ENCODE measurements at places on chromosomes 16 and 17. TPM values are rescaled to one million over a fixed set of nuclear protein-coding genes. Genes with fewer than 3 reads are reported as not detected.

- DNase-seq: no peak
These were observed 1.7 kb upstream of the MRPL12 start for GRCh38 chr17:81701288-81702071.

GRCh38 chr17:71184716-71185115, 936.1 kb upstream of the SOX9 start:
- no peak for DNase-seq

- DNase-seq: no peak
These were observed 20.6 kb downstream of the NPTX1 start for GRCh38 chr17:80455784-80456183.

- DNase-seq: no peak
These were observed 33.1 kb downstream of the N4BP1 start for GRCh38 chr16:48576927-48577326.

DNA sequence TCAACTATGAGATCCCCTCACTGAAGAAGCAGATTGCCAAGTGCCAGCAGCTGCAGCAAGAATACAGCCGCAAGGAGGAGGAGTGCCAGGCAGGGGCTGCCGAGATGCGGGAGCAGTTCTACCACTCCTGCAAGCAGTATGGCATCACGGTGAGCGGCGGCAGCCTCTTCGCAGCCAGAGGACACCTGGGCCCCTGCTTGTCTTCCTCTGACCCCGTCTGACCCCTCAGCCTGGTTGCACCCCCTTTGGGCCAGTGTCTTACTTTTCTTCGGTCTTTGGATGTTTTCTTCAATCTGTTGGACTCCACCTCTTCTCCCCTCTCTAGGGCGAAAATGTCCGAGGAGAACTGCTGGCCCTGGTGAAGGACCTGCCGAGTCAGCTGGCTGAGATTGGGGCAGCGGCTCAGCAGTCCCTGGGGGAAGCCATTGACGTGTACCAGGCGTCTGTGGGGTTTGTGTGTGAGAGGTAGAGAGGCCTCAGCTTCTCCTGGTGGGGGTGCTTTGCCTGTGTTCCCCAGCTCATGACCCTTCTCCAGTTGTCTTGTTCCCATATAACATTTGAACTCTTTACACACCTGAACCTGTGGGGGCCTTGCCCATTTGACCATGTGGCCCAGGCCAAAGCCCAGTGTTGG, 4.4 kb downstream of the CDK5RAP3 start:
- DNase-seq: no peak

GRCh38 chr17:8705427-8705826, 39.2 kb downstream of the CCDC42 start:
- no peak for DNase-seq

DNA sequence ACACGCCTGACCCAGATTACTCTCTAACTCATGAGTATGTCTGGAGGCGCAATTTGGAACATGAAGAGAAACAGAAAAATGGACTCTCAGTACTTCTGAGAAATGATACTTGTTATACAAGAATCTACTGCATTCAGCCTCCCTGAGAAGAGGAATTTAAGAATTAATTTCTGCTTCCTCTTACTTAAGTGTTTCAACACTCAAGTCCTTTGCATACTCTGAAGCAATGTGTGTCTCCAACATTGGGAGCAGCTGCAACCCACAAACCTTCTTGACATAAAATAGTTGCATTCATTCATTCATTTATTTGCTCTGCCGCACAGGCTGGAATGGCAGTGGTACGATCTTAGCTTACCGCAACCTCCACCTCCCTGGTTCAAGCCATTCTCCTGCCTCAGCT, 199.8 kb downstream of the NPIPA7 start:
- no peak for DNase-seq

DNA sequence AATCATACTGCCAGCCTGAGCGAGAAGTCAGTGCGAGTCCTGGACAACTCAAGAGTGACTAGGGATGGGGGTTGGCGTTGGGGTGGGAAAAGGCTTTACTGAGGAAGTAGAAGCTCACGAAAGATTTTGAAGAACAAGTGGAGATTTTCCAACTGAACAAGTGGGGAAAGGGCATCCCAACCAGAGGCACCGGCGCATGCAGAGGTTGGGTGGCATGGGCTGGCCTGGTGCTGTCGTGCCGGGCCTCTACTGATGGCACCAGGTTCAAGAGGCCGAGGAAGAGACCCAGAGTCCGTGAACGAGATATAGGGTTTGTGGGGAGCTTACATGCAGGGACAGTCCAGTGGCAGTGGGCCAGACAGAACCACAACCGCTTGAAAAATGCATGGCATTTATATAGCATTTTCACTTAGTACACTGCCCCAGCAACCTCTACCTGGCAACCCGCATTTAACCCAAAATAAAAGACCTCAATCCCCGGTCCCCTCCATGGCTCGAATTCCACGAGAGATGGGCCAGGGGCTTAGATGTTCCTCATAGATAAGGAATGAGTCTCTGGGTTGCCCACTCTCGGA, 7.7 kb upstream of the ITGA3 start:
- DNase-seq: no peak

DNA sequence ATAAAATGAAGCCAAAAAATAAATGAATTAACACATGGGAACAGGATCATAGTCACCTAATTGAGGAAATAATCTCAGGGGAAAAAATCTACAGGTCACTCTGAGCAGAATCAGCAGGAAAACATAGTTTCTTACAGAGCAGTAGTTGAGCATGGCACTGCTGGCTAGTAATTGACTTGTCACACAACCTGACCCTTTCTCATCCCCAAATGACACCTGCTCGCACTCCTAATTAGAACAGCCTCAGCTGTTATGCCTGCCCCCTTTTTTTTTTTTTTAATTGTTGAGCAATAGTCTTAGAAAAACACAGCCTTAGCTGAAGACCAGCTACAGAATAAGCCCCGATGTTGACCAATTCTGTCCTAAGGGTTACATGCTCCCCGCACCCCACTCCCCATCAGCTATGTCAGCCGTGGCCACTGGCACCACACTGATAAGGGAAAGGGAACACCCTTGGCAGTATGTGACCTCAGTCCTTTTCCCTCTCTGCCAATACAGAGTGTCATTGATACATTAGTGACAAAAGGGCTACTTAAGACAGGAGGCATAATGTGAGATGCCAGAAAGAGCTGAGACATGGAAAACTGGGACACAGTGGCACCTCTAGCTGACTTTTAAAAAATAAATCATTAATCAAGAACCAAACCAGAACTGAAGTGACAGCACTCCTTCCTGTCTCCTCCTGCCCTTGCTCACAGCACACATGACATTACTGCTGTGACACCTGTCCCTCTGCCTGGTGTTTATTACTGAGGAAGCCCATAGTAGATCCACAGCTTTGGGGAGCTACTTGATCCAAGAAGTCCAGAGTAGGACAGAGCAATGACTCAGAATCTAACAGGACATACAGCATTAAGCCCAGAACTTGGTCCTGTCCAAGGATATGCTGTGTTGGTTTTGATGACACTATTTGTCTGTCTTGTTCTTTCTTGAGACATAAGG, 41.7 kb downstream of the WDR59 start:
- DNase-seq: no peak

GRCh38 chr17:57744195-57745170, 616 bp downstream of the CCDC182 start:
- DNase-seq: no peak

GRCh38 chr16:58882292-58882691, 148.2 kb upstream of the GOT2 start:
- DNase-seq: no peak

DNA sequence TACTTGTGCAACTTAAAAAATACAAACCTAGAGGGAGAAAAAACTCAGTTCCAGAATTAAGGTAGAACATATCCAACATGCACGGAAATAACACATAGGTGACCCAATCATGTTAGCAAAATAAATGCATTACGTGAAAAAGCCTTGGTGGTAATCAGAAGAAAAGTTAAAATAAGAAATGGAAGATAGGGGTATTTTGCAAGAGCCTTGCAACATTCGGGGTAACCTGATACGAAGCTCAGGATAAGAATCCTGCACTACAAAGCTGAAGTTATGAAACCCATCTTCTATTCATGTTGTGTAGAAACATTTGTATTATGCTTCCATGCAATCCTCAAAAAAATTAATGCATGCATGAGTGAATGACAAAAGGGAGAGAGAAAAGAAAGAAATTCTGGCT, 33.1 kb downstream of the CHCT1 start:
- DNase-seq: no peak

- DNase-seq: no peak
These were observed 5.7 kb upstream of the C16orf92 start for GRCh38 chr16:30017277-30017656.

- no peak for DNase-seq
These were observed 11.3 kb upstream of the CETP start for GRCh38 chr16:56950455-56950854.

DNA sequence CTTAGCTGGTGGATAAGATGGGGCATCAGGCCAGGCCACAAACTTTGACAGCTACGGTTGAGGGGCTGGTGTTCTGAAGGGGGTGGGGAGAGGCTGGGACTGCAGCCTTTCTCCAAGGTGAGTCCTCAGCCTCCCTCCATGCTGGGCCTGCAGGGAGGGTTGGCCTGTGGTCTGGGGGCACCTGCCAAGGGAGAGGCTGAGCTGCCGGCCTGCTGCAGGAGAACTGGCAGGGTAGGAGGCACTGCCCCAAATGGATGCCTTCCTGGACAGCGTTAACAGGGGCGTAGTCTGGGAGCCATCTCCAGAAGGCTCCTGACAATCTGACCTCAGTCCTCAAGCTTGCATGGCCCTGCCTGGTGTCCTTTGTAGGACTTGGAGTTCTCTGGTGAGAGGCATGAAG, 5.1 kb downstream of the ELMO3 start:
- DNase-seq: no peak

DNA sequence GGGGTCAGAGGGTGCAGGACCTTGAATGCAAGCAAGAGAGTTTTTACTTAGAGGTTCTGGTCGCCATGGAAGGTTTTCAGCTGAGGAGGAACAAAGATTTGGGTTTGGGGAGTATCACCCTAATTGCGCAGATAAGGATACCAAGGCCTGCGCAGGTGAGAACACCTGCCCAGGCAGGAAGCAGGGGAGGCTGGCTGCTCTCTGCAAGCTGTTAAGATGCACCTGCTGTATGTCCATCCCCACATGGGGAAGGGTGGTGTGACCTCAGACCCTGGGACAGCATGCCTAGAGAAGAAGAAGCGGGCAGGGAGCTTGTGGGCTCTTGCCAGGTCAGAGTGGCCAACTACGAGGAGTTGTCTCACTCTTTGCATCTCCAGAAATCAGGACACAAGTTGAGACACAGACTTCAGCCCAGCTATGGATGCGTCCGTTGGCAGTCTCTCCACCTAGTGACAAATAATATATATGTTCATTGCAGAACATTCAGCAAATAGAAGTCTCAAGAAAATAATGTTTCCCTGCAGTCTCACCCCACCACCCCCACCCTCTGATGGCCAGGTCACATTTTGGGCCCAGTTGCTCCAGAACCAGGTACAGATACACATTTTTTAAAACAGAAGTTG, 77.7 kb downstream of the SREBF1 start:
- no peak for DNase-seq

GRCh38 chr17:40062329-40063186, at the start of gene THRA:
Gene THRA, plus strand, starts transcription at chr17:40062965. Its CDS starts 11,524 bp downstream, at chr17:40074489.
- DNase-seq: peak; percentile 47

GRCh38 chr17:82017612-82018151, 5.0 kb downstream of the CENPX start:
- DNase-seq: no peak

- DNase-seq: no peak
These were observed 6.9 kb upstream of the CD300LD start for GRCh38 chr17:74599023-74599399.

DNA sequence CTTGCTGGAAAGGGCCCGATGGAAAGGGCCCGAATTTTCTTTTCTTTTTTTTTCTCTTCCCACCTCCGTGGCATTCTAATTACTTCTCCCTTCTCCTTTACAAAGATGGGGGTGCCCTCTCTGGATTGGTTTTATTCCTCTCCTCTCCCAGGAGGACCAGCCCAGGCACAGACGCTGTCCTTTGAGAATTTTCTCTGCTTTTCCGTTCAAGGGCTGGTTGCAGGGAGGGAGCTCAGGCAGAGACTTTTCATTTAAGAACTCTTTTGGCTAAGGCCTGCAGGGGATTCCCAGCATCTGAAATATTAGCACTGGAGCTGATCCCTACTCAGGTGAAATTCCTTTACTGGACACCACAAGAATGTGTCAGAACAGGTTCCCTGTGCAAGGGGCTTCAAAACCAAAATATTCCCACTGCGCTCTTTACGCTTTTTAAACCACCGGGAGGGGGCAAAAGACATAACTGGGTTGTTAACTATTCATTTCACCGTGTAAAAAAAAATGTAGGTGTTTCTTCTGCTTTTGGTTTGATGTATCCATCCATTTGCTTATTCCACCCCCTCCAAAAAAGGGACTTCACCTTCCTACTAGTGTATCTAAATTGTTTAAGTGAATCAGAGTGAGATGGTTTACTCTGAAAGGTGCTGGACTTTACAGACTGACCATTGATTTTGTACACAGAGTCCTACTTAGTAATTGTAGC, 1.4 kb downstream of the NFAT5 start:
- DNase-seq: peak; percentile 50

- DNase-seq: peak; percentile 46
These were observed 13.2 kb downstream of the COPZ2 start for GRCh38 chr17:48024149-48025039.

Gene C17orf78
- total RNA-seq: not detected

Gene SLC6A2
- 0.64 TPM for total RNA-seq

Gene HAS3
- total RNA-seq: 0.96 TPM

Gene TMED6
- total RNA-seq: not detected

Gene LRRC45
- 18.7 TPM for total RNA-seq

Gene TMC6
- 18.6 TPM for total RNA-seq

Gene HAP1
- not detected for total RNA-seq

Gene MYH8
- not detected for total RNA-seq

Gene RCVRN
- 0.66 TPM for total RNA-seq

Gene RAMP2
- total RNA-seq: 17.9 TPM

Gene ATP2A1
- total RNA-seq: 0.15 TPM

Gene CCL3
- total RNA-seq: 10.8 TPM

Gene RNF227
- total RNA-seq: 8.6 TPM

All from breast epithelium (tissue), 4 donors.